ENCODE measurements at places on chromosomes 4 and X. TPM values are rescaled to one million over a fixed set of nuclear protein-coding genes. Genes with fewer than 3 reads are reported as not detected.

The DUSP9 gene
- 435 TPM for total RNA-seq

The P2RY4 gene
- 0.07 TPM for total RNA-seq

GRCh38 chr4:8471211-8471875, 30.8 kb downstream of the TRMT44 start:
- no peak for DNase-seq

DNA sequence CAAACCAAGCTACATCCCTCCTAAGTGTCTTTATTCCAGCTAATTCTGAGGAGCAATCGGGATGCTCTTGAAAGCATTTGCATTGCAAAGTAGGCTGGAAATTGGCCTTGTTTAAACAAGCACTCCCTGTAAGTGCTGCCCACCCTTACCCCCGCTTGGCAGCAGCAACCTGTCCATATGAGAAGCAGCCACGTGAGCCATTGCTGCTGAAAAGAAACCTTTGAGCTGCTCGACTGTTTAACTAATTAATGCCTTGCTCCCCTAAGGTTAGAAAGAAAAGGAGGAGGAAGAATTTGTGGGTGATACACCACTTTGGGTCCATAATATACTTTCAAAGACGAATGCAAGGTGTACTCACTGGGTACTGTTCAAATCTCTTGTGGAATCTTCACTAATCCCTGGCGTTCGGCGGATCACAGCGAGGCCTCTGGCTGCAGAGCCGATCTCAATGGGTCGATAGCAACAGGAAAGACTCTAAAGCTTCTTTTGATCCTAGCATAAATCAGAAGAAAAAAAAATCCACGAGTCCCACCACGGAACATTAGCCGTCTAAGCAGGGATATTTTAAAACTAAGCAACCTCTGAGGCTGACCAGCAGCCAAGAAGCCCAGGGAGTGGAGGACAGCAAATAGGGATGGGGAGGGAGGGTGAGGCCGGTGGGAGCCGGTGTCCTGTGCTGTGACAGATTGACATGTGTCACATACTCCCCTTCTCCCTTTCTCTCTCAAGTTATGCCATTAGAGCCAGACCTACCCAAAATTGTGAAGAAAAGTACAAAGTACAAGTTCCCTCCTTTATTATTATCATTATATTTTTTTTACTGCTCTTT, 37.2 kb upstream of the MGST2 start:
- no peak for DNase-seq

- peak; percentile 12 for DNase-seq
Observed at GRCh38 chr4:76748649-76749048, 149.3 kb downstream of the SOWAHB start.
